ENCODE measurements at places on chromosomes 5 and 9. TPM values are rescaled to one million over a fixed set of nuclear protein-coding genes. Genes with fewer than 3 reads are reported as not detected.
A peak's percentile ranks its signal among the peaks of the same experiment; 100 is the strongest.

GRCh38 chr5:541539-542318, 17.5 kb upstream of the SLC9A3 start:
- peaks cover 8% of the 10 kb centered on the region for H3K4me1 ChIP-seq
- H3K27me3 ChIP-seq = no peaks in the 10 kb centered on the region
- peak; percentile 15 for DNase-seq
- no peak overlapping the region for H3K27ac ChIP-seq

The PCDHA9 gene
- total RNA-seq = not detected

DNA sequence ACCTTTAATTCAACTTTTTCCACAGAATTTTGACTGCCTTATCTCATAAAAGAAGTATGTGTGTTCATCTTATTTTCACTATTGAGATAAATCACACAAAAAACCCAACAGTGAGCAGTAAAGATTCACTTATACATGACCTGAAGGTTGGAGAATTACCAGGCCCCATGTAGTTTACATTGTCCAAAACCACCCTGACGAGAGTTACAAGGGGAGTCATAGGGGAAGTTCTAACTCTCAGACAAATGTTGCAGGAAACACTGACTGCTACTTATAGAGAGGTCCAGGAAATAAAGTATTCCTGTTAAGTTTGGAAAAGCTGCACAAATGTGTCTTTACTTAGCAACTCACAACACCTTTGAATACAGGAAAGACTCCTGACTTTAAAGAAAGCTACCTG, 14.1 kb downstream of the SPATA9 start:
- DNase-seq = no peak
- H3K27ac ChIP-seq = no peak overlapping the region
- peaks cover 40% of the 10 kb centered on the region for H3K4me1 ChIP-seq
- H3K27me3 ChIP-seq = no peaks in the 10 kb centered on the region
- H3K36me3 ChIP-seq = no peaks in the 10 kb centered on the region
- no peak overlapping the region for H3K4me3 ChIP-seq

- H3K4me1 ChIP-seq = peaks cover 57% of the 10 kb centered on the region
- H3K27ac ChIP-seq = peak overlapping the region; percentile 25
- no peaks in the 10 kb centered on the region for H3K36me3 ChIP-seq
- no peaks in the 10 kb centered on the region for H3K27me3 ChIP-seq
- DNase-seq = peak; percentile 79
Observed at GRCh38 chr9:136784997-136785361, 6.2 kb upstream of the TMEM141 start.

The ERAP2 gene
- 4.5 TPM for total RNA-seq

The GPR150 gene
- 0.21 TPM for total RNA-seq

The LARP1 gene
- total RNA-seq = 372 TPM

GRCh38 chr5:140367256-140368013, 7.4 kb downstream of the SLC4A9 start:
- no peak overlapping the region for H3K27ac ChIP-seq
- DNase-seq = no peak
- H3K36me3 ChIP-seq = no peaks in the 10 kb centered on the region
- H3K27me3 ChIP-seq = no peaks in the 10 kb centered on the region
- no peaks in the 10 kb centered on the region for H3K4me1 ChIP-seq
